Activated T-helper 17 cell treated with anti-CD3 and anti-CD28 coated beads, Interleukin-2, amount 50 U/mL, for 72 hours (primary cell): ENCODE measurements at places on chromosomes 1 and 21. TPM values are rescaled to one million over a fixed set of nuclear protein-coding genes. Genes with fewer than 3 reads are reported as not detected.

Gene SPRR2E
- not detected for total RNA-seq

Gene OLFML2B
- total RNA-seq = not detected

DNA sequence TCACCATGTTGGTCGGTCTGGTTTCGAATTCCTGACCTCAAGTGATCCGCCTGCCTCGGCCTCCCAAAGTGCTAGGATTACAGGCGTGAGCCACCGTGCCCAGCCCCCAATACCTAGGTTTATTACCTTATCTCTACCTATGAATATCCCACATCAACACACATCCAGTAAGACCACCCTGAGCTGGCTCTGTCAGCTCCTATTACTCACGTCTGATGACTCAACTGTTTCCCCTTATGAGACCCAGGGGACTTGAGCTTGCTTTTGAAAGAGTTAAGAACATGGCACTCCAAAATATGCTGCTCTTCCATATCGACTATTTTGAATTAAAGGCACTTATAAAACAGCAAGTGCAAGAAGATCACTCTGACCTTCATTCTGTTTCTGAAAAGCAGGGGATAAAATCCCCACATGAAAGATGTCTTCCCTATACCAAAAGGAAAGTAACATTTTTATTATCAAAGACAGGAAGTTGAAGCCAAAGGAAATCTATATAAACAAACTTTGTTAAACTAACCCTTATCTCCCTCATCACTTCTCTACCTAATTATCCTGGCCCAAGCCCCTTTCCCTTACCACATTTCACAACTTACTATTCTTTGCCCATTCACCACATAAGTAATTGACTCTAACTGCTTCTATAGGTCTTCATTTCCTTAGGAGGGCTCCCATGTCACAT is 41.3 kb upstream of the OSBPL9 start:
- ATAC-seq = peak; percentile 31

- no peak for ATAC-seq
Observed at GRCh38 chr1:33182401-33182841, 578 bp upstream of the TRIM62 start.

DNA sequence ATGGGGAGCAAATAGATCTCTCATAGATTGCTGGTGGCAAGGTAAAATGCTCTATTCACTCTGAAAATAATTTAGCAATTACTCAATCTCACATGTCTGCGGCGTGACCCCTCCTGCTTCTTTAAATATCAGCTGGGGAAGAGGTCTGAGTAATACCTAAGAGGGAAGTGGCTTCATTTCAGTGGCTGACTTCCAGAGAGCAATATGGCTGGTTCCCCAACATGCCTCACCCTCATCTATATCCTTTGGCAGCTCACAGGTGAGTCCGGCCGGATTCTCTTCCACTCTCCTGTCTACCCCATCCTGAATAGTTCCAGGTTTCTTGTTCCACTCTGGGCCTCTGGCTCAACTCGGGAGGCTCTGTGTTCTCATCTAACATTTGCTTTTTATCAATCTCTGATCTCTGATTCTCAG is at the start of gene SLAMF7:
TSS of gene SLAMF7 (plus strand) at position 150 of the 414 bp plus-strand sequence. CDS start at position 205, 55 bp downstream.
- peak; percentile 84 for ATAC-seq

- no peak for ATAC-seq
Observed at GRCh38 chr1:76335882-76336281, 261.3 kb downstream of the ST6GALNAC3 start.

DNA sequence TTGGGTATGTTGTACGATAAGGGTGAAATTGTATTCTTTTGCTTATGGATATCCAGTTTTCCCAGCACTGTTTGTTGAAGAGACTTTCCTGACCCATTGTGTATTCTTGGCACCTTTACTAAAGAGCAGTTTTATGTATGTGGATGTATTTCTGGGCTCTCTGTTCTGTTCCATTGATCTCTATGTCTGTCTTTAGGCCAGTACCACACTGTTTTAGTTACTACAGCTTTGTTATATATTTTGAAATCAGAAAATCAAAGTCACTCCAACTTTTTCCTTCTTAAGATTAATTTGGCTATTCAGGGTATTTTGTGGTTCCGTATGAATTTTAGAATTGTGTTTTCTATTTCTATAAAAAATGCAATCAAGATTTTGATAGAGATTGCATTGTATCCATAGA is 62.8 kb upstream of the C1orf146 start:
- no peak for ATAC-seq
